A172 (cell line): ENCODE measurements at places on chromosomes 4 and X. TPM values are rescaled to one million over a fixed set of nuclear protein-coding genes. Genes with fewer than 3 reads are reported as not detected.

Gene SERTM2
- not detected in 2 replicates for total RNA-seq

Gene TIGD4
- 0.62 and 1.5 TPM in 2 replicates for total RNA-seq

Gene OTUD6A
- not detected in 2 replicates for total RNA-seq

Gene FAM114A1
- total RNA-seq: 85.3 and 89.1 TPM in 2 replicates

Gene TEX13C
- 0.28 and 0.60 TPM in 2 replicates for total RNA-seq

Gene FMR1NB
- not detected in 2 replicates for total RNA-seq

Gene MAOB
- total RNA-seq: not detected in 2 replicates

Gene TMEM255A
- 4.0 and 4.6 TPM in 2 replicates for total RNA-seq

Gene FAAH2
- total RNA-seq: not detected in 2 replicates

Gene DGAT2L6
- not detected in 2 replicates for total RNA-seq

Gene H2BW2
- total RNA-seq: not detected in 2 replicates

GRCh38 chrX:105006996-105007395 is 213.5 kb downstream of the TEX13A start:
- no peak for DNase-seq

DNA sequence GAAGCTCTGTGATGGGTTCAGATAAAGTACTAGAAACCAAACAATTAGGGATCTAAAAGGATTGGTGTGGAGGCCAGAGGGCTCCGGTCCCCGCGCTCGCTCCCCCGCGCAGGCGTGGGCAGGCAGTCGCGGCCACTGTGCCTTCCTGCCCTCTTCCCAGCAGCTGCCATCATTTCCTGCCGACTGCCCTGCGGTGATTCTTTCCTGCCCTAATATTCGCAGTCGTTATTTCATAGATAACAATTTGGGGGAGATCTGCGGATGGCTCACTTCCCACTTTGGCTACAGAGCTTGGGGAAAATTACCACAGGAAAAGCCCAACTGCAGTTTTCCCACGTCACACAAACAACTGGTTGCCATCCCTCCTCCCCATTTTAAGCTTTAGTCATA is 2.2 kb downstream of the GRIA2 start:
- DNase-seq: no peak

- DNase-seq: no peak
These were observed 112.4 kb upstream of the ARHGAP24 start for GRCh38 chr4:85362550-85362949.

- peak; percentile 40 for DNase-seq
These were observed 132.5 kb upstream of the NHS start for GRCh38 chrX:17242470-17242869.

DNA sequence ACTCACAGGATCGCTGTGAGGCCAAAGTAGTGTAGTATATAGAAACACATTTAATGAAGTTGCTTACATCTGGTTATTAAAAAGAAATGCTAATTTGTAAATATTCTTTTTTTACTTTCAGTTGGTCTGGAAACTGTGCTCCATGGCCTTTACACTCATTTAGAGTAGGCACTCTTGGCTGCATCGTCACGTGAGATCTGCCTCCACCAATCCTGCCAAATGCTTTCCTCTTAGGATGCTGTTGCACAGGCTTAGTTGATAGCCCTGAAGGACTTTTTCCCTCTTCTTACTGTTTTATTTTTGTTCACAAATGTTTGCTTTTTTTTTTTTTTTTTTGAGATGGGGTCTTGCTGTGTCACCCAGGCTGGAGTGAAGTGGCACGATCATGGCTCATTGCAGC is 6.3 kb downstream of the CPE start:
- DNase-seq: no peak

DNA sequence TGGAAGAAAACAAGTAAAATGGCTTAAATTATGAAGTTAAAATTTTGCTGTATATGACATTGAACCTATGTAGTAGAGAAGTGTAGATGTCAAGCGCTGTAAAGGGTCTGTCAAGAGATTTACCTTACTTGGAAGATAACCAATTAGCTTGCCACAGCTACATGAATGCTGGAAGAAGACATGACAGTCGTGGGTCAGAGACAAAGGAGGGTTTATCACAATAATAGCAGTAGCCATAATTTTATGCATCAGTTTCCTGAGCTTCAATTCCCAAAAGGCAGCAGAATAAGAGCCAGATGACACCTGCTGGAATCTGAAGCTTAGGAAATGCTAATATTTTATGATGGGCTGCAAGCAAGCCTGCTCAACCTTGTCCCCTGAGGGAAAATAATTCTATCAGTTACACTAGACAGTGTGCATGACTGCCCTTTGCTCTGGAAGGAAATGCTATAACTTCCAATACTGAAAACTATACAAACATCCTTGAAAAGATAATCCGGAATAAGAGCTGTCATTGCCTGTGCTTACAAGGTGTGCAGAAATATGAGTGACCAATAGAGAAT is 292.9 kb downstream of the PRDM5 start:
- DNase-seq: no peak

GRCh38 chr4:91280551-91281290 is 1023.0 kb upstream of the GRID2 start:
- DNase-seq: no peak

- DNase-seq: no peak
These were observed 471.8 kb downstream of the KCNIP4 start for GRCh38 chr4:21476757-21477156.

DNA sequence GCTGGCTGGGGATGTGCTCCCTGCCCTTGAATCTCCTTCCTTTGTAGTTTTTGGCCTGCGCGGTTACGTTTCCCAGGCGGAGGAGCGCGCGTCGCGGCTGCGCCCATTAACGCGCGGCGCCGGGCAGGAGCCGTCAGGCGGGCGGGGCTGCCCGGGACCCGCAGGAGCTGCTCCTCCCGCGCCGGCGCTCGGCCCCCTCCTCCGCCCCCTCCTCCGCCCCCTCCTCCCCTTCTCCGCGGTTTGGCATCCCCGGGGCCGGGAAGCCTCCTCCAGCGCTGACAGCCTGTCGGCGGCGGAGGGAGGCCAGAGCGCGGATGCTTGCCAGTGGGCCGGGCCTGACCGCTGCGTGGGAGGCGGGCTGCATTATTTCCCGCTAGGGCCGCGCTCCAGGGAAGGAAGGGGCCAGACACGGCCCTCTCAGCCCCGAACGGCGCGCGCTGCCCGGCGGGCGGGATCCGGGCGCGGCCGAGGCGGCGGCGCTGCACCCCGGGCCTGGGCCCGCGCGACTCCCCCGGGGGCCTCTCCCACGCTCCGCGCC is at the start of gene DCLK2:
Gene DCLK2, plus strand, starts transcription at position 405 of the 538 bp plus-strand sequence. CDS start 583 bp downstream, outside the sequence.
- peak; percentile 69 for DNase-seq

DNA sequence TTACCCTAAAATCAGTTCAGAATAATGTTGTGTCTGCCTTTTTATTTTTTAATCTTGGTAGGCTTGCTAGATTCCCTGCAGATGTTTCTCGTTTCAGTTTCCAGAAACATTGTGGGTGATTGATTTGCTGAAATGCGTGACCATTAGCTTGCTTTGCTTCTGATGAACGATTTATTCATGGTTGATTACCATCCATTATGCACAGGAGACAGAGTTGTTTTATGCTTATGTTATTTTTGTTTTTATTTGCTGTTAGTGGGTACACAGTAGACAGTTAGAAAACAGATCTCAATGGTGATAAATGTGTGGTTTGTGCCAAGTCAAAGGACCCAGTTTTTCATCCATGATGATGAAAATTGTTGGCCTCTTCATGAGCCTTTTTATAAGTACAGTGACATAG is 455.6 kb upstream of the BOD1L1 start:
- DNase-seq: no peak

- DNase-seq: no peak
These were observed 101.9 kb downstream of the SLIT2 start for GRCh38 chr4:20353646-20354045.

- DNase-seq: no peak
These were observed 18.5 kb downstream of the TBC1D14 start for GRCh38 chr4:6928081-6928480.

- DNase-seq: no peak
These were observed 5.7 kb upstream of the GPR174 start for GRCh38 chrX:79138658-79139241.

DNA sequence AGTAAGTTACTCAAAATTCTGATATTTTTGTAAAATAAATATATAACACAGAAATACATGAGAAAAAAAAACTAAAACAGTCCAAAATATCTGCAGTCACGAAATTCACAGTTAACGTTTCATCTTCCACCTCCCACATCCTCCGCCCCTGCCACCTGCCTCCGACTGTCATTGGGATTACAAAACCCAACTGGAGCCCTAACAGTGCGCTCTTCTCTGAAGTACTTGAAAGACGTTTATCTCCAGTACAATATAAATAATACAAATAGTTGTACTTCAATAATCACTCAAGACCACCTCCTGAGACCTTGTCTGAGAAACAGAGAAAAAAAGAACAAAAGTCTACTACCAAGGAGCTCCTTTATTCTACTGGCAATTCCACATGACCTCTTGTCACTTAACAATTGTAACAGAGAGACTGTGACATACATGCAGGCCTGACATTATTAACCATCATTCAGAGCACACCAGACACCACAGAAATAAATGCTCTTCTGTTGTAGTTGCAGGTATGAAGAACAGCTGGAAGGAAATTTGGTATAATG is 280.6 kb downstream of the PPP3CA start:
- DNase-seq: no peak

DNA sequence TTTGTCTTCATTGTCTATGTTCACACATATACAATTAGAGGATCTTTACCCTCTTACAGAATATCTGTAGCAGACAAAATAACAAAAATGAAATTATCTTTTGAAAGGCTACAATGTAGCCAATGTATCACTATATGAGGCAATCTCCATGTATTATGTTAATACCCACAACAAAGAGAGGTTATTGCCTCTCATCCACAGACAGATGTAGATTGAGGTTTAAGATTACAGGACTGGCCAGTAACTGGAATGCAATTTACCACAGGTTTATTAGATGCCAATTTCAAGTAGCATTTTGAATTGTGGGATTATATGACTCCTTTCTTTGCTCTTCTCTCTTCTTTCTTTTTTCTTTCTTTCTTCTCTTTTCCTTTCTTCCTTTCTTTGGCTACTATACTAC is 242.6 kb downstream of the ANKRD50 start:
- no peak for DNase-seq

- no peak for DNase-seq
These were observed 873.5 kb downstream of the PDHA2 start for GRCh38 chr4:96713271-96713850.

DNA sequence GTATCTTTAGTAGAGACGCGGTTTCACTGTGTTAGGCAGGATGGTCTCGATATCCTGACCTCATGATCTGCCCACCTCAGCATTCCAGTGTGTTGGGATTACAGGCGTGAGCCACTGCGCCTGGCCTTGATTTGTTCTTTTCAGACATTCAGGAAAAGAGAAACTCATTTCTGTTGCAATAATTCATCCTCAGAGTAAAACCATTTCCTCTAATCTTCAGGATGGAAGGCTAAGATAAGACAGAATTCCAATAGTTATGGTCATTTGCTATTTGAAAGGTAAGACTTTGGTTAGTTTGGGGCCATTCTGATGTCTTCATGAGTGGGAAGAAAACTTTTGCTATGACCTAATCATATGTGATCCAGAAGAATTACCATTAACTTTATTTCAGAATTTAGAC is 83.0 kb downstream of the LRP2BP start:
- no peak for DNase-seq

- DNase-seq: no peak
These were observed 1.1 kb upstream of the SHROOM4 start for GRCh38 chrX:50815120-50815519.

DNA sequence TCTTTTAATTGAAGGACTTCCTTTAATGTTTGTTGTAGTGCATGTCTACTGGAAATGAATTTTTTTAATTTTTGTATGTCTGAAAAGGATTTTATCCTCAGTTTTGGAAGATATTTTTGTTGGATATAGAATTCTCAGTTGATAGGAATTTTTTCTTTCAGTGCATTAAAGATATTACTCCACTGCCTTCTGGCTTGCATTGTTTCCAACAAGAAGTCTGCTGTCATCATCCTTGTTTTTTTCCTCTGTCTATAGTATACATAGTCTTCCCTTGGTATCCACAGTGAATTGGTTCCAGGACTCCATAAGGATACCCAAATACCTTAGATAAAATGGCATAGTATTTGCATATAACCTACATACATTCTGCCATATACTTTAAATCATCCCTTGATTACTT is 33.5 kb downstream of the SCD5 start:
- DNase-seq: no peak

DNA sequence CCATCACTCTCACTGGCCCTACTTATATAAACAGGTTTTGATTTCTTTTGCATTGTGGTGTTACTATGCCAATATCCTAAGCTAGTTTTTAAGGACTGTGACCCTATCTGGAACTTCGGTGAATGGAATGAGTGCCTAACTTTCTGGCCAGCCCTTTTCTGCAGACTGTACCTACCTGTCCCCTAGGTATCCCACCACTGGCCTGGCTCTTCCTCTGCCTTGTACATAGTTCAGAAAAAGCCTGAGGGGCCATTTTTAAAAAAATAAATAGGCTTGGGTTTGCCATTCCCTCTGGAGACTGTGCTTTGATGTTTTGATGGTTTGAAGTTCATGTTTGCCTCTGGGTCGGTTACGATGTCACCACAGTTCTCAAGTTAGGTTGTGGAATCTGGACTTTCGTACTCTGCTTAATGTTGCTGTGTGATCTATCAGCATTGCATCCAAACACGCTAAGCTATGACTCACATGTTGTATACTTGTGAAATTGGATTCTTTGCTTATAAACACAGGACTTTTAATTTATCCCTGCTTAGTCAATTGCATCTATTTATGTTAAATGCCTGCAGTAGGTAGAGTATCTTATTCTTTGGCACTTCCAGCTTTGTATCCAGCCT is 182.0 kb downstream of the ANKRD50 start:
- no peak for DNase-seq

GRCh38 chr4:141654098-141654497 is 17.7 kb downstream of the IL15 start:
- peak; percentile 52 for DNase-seq

- no peak for DNase-seq
These were observed 57.7 kb downstream of the SAT1 start for GRCh38 chrX:23840674-23841073.

DNA sequence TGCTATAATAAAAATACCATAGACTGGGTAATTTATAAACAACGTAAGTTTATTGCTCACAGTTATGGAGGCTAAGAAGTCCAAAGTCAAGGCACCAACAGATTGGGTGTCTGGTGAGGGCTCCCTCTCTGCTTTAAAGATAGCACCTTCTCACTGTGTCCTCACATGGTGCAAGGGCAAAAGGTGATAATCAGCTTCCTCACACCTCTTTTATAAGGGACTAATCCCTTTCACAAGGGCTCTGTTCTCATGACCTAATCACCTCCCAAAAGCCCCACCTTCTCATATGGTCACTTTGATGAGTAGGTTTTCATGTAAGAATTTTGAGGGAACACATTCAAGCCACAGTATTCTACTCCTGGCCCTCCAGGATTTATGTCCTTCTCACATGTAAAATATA is 641.7 kb upstream of the ATOH1 start:
- no peak for DNase-seq
